ENCODE measurements at places on chromosomes 1 and 21.

DNA sequence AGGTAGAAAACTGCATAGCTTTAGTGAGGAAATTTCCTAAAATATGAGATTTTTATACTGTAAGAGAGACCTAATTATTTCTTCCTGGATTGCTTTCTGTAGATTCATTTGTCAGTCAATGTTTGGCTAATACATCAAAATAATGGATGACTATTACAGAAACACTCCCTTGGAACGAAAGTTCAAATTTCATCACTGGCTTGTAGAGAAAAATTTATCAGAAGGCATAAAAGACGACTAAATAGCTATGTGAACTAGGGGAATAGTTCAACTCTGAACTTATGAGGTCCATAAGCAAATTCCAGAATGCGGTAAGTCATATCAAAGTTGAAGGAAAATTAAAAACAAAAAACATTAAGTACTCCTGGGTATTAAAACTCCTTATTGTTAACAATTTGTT, 36.0 kb downstream of the WNT2B start:
- DNase-seq: no peak

- DNase-seq: no peak
These were observed 26.4 kb downstream of the FOXO6 start for GRCh38 chr1:41387667-41388091.

GRCh38 chr1:118201524-118201923, 16.5 kb upstream of the SPAG17 start:
- DNase-seq: no peak

DNA sequence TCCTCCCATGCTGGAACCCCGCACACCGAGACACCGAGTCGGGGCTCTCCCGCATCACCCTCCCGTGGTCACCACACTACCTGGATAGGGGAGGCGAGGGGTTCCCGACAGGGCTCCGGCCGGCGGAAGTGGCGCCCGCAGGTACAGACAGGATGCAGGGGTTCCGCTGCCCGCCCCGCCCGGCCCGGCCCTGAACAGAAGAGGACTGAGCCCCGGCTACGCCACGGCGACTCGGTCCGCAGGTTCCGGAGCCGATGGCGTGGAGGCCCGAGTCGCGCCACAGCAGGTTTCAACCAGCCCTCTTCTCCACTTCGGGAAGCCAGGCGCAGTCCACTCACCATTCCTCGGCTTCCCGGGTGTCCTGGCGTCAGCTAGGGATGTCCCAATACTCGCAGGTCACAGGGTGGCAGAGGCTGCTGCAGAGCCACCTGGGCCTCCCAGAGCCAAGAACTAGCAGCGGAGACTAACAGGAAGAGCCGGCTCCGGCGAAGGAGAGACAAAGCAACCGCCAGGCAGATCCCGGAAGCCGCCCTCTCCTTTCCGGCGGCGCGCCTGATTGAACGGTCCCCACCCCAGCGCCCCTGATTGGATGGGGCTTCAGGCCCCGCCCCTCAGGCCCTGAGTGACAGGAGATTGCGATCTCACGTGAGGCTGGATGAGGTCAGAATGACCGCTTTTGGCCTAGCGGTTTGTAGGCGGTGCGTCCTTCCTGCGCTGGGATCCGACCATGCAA, at the start of gene ZNF669:
ZNF669 (minus strand) TSS at position 498 of the 733 bp plus-strand sequence; CDS start at position 341, 157 bp downstream.
- DNase-seq: peak; percentile 97

DNA sequence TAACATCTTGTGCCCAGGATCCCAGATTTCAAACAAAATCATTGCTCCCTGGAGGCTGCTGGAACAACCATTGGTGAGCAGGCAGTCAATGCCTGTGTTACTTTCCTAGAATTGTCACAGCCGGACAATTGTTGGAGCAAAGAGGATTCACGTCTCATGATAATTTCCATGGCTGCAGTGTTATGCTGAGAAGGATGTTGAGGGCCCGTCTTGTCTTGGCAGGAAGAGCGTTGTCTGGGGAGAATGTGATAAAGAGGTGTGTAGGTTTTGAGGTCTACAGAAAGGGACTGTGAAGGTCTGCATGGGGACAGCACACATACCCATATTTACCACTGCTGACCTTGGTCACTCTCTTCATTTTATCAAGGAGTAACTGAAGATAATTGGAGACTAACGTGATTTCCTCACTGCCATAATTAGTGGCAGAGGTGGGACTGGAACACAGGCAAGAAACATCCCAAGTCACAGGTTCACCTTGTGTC, 6.3 kb downstream of the MECR start:
- no peak for DNase-seq
